ENCODE measurements at places on chromosomes 7 and 10.

- DNase-seq: no peak
Measured at GRCh38 chr7:156792611-156793010, 100.4 kb downstream of the LMBR1 start.

- peak; percentile 76 for DNase-seq
Measured at GRCh38 chr10:43854007-43854406, 205.3 kb upstream of the ZNF32 start.

- DNase-seq: no peak
Measured at GRCh38 chr7:150383710-150384397, 4.7 kb downstream of the ZNF775 start.

GRCh38 chr10:14163377-14164086 lies 167.2 kb downstream of the FRMD4A start:
- DNase-seq: no peak

- DNase-seq: no peak
Measured at GRCh38 chr7:74126220-74126880, 42.7 kb downstream of the LIMK1 start.

DNA sequence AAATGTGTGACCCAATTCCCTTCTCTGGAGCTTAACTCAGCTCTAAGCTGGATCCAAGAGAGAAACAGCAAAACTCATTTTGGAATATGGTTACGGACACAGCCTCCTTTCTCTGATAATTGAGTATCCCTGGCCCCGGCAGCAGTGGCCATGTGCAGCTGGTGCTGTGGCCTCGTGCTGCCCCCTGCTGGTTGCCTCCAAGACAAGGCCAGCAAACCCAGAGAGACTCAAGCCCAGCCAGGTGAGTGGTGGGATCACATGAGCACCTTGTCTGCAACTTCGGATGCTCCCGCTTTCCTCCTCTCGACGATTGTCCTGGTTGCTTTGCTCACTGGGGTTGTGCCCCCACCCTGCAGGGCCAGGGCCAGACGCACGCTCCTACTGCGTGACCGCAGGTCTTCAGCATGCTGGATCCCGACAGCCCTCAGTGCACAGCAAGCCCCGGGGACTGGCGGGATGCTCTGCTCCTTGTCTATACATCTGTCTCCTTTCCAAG lies 19.4 kb downstream of the SFTPD start:
- peak; percentile 83 for DNase-seq

DNA sequence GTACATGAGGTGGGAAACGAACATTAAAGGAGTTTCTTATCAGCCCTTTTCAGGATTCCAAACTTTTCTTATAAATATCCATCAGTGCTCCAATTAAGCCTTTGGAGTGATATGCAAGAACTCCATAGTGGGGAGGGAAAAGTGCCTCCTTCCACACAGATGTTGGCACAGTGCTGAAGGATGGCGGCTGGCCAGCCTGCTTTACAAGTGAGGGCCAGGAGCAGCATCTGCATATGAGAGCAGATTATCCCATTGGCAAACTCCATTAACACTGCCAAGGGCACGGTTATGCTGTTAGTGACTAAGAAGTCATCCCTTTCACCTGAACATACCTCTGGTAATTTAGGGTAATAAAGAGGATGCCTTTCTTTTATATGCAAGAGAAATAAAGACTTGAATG lies 543.1 kb downstream of the CNTNAP2 start:
- no peak for DNase-seq
